ENCODE measurements at places on chromosomes 4 and X. TPM values are rescaled to one million over a fixed set of nuclear protein-coding genes. Genes with fewer than 3 reads are reported as not detected.

CLCN5 gene
- 29.7 TPM for total RNA-seq

MXRA5 gene
- total RNA-seq: 12.2 TPM

DNA sequence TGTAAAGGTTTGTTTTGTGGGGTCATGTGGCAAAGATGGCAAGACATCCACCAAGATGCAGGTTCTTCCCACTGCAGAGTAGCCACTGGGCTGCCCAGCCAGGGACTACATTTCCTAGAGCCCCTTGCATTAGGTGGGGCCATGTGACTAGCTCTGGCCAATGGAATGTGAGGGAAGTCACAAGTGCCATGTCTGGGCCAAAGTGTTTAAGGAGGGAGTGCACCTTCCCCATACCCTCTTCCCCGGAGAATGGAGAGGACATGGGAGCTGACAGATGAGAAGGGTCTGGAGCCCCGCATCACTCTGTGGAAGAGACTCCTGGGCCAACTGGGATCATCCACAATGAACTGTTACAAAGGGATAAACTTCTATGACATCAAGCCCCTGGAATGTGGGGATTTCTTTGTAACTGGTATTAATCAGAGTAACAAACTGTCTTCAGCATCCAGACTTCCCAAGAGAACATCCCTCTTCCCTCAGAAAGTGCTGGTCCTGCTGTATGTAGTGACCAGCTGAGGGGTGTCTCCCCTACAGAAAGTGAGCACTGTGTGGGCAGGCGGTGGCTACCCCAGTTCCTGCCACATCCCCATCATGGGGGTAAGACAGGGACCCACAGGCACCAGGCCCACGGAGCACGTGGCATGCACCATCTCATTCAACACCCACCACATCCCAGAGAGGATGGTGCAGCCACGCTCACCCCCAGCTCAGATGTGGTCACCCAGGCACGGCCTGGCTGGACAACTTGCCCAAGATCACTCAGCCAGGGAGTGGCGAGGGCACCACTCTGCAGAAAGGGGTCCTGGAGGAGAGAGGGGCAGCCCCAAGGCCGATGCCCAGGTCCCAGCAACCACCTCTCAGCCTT lies 10.9 kb downstream of the PPP2R2C start:
- no peak for DNase-seq

AMBN gene
- not detected for total RNA-seq

- DNase-seq: no peak
These were observed 33.9 kb downstream of the VSIG4 start for GRCh38 chrX:66005830-66006449.

Measured in kidney (tissue), 22 donors.